Glutamatergic neuron (in vitro differentiated cells): ENCODE measurements at places on chromosomes 16 and 17. TPM values are rescaled to one million over a fixed set of nuclear protein-coding genes. Genes with fewer than 3 reads are reported as not detected.

Gene STH
- total RNA-seq: 4.1 TPM

Gene ATP2A1
- total RNA-seq: 4.5 TPM

- no peak for DNase-seq
Measured at GRCh38 chr17:69415431-69415830, 934 bp downstream of the MAP2K6 start.

Gene ZNF771
- 7.8 TPM for total RNA-seq

GRCh38 chr16:77570574-77570973 is 135.7 kb upstream of the ADAMTS18 start:
- no peak for DNase-seq

GRCh38 chr17:82278786-82279391 is 5.4 kb upstream of the CSNK1D start:
- DNase-seq: no peak

DNA sequence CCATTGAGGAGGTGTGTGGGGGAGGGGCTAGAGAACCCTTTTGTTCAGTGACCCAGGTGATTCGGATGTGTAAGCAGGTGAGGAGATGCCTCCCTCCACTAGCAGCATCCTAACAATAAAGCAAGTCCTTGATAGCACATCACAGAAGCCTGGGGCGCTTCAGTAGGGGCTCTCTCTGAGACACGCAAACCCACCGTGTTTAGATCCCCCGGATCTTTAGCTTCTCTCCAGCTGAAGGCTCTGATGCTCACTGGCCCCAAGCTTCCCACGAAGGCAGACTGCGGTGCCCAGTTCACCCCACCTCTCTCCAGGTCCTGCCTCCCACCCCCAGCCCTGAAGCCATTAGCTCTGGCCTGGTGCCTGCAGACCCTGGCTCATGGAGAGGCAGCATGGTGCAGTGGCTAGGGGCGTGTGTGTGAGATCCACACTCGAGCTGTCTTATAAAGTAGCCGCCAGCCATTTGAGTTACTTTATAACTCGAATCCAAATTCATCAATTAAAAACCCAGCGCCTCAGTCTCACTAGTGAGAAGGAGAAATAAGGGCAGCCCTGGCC is 204.7 kb upstream of the TNRC6C start:
- no peak for DNase-seq

DNA sequence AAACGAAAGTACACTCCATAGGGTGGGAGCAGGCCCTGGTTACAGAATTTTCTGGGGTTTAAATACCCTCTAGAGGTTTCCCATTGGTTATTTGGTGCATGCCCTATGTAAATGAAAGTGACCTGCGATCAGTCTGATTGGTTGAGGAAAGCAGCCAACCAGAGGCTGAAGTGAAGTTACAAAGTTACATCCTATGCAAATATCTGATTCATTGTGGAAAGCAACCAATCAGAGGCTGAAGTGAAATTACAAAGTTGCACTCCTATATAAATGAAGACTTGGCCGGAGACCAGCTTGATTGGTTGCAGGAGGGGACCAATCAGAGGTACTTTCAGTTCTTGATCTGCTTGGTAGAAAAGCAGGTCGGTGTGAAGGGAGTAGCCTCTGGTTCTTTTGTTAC is 24.4 kb downstream of the NAA60 start:
- no peak for DNase-seq

Gene LGALS9B
- not detected for total RNA-seq

GRCh38 chr16:84700446-84701300 is 873 bp downstream of the USP10 start:
- no peak for DNase-seq

GRCh38 chr17:8073627-8074484 is 13.7 kb downstream of the ALOX12B start:
- DNase-seq: peak; percentile 89

Gene DNAAF8
- total RNA-seq: 0.59 TPM

- DNase-seq: no peak
Measured at GRCh38 chr17:81948635-81949378, 1.8 kb upstream of the MYADML2 start.

DNA sequence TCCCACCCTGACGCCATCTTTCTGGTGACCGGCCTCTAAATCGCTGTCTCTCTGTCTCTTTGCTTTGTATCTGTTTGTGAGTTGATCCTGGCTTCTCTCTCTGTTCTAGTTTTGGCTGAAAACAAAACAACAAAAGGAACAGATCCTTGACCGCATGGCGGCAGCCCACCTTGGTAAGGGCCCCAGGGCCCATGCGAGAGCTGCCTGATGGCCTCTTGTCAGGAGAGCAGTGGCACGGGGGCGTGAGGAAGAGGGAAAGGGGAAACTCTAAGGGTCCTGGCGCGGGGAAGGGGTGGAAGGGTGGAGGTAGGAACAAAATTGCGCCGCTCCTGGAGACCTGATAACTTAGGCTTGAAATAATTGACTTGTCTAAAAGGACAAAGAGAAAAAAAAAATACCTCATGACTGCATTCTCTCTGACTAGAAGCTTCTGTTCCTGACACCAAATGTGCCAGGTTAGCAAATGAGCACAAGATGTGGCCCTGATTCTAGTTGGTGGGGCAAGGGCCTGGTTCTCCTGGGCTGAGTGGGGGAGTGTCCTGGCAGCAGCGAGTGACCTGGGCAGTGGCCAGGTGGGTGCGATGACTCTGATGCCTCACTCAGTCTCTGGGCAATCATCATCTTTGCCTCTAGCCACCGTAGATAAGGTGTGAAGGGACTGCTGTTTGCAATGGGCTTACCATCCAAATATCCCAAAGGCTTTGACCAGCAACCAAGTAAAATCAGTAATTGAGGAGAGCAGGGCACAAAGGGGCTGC is 66.0 kb downstream of the YPEL2 start:
- DNase-seq: no peak

GRCh38 chr17:48544349-48545021 is 424 bp downstream of the HOXB2 start:
- peak; percentile 56 for DNase-seq

Gene TMEM98
- 62.3 TPM for total RNA-seq

DNA sequence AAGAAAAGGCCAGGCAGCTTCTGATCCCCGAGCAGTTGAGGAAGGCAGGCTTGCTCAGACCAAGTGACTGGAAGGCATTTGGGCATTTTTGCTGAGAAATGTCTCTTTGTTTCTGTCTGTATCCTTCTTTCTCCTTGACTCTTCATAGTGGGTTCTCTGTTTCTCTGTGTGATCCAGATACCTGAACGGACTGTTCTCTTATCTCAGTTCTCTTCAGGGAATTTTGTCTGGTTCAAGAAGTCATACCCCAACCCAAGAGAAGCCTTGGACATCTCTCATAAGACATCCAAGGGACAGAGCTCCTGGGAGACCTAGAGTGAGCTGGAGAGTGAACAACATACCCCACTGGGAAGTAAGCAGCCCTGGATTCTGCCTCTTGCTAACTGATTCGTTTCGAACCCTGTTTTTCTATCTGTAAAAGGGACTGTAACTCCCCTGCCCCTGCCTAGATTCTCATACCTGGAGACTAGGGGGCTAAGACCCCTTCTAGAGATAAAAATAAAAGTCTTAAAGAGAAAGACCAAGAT is 541 bp downstream of the CCL3 start:
- DNase-seq: no peak

GRCh38 chr16:81581107-81581506 is 136.5 kb downstream of the CMIP start:
- DNase-seq: no peak

GRCh38 chr17:47665655-47666054 is 15.9 kb downstream of the KPNB1 start:
- DNase-seq: no peak

Gene PLEKHG4
- total RNA-seq: 3.4 TPM

Gene C16orf92
- total RNA-seq: not detected

GRCh38 chr17:79874329-79874981 is 35.2 kb upstream of the CBX4 start:
- DNase-seq: no peak

- DNase-seq: peak; percentile 13
Measured at GRCh38 chr16:2689968-2690801, 7.9 kb downstream of the KCTD5 start.

GRCh38 chr16:58507195-58507962 is 7.4 kb downstream of the NDRG4 start:
- DNase-seq: no peak

- no peak for DNase-seq
Measured at GRCh38 chr17:80228477-80228876, 8.2 kb downstream of the SLC26A11 start.

DNA sequence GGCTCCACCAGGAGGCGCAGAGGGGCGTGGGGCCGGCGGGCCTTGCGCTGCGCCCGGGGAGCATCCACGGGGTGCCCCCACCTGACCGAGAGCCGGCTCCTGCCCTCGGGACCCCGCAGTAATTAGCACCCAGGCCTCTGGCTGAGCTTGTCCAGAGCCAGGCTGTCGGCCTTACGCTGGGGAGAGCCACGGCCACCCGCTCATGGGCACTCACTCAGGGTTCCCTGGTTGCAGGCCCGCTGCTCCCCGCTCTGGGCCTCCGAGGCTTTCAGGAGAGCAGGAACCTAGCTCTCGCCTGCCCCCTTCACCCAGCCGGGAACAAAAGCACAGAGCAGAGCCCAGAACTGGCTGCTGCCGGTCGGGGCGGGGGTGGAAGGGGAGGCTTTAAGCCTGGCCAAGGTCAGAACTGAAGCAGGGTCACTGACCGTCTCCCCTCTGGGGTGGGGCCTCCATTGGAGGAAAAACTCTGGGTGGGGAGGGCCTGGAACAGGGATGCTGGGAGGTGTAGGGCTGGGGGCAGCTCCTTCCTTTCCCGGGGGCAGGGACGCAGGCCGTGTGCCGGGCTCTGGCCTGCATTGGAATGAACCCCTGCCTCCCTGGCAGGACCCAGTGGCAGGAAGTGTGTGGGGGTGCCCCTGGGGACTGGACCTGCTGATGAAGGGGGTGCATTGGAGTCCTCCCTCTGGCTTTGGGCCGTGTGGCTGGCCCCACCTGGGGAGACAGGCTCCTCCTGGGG is 12.3 kb downstream of the GLIS2 start:
- peak; percentile 85 for DNase-seq

Gene IL21R
- total RNA-seq: 0.86 TPM

GRCh38 chr17:70374496-70374895 is 205.2 kb downstream of the KCNJ2 start:
- DNase-seq: no peak

Gene UMOD
- total RNA-seq: not detected

DNA sequence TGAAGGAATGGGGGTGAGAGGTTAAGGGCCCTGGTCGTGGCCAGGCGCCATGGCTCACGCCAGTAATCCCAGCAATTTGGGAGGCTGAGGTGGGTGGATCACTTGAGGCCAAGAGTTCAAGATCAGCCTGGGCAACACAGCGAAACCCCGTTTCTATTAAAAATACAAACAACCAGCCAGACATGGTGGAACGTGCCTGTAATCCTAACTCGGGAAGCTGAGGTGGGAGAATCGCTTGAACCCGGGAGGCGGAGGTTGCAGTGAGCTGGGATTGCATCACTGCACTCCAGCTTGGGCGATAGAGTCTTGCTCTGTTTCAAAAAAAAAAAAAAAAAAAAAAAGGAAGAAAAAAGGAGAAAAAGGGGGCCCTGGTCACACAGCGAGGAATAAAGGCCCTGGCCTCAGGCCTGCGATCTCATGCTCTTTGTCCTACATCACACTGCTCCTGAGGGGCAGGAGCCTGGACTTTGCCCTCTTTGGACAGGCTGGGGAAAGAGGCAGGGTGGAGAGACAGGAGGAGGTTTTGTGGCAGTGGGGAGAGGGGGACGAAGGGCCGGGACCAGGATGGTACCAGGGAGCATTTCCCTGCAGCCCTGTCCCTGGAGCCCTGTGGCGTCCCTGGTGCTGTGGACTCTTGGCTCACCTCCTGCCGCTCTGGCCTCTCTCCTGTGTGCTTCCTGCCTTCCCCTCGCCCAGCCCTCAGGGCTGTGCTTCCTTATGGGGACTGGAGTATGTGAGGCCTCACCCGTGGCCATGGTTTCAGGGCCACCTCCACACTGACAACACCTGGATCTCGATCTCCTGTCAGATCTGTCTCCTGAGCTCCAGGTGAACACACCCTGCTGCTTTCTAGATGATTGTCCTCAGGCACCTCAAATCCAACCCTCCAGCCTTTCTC is 19.7 kb upstream of the SLC25A19 start:
- DNase-seq: no peak

GRCh38 chr16:53429221-53429943 is 4.9 kb upstream of the RBL2 start:
- no peak for DNase-seq

GRCh38 chr16:53785916-53786315 is 82.0 kb downstream of the FTO start:
- no peak for DNase-seq

Gene CBX8
- 13.8 TPM for total RNA-seq

DNA sequence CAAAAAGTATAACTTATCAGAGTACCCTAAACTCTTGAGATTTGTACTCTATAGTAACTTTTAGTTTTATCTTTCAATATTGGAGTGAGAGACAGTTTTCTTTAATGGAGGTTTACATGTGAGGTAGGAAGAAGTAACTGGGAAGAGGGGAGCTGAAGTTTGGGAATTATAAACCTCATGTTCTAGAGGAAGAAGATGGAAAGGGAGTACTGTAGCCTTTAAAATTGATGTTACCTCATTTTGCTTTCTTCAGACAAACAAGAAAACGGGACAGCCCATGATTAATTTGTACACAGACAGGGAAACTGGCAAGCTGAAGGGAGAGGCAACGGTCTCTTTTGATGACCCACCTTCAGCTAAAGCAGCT is 9.5 kb downstream of the FUS start:
- no peak for DNase-seq

Gene MPV17L
- 0.34 TPM for total RNA-seq

Gene ZNF200
- total RNA-seq: 12.2 TPM

DNA sequence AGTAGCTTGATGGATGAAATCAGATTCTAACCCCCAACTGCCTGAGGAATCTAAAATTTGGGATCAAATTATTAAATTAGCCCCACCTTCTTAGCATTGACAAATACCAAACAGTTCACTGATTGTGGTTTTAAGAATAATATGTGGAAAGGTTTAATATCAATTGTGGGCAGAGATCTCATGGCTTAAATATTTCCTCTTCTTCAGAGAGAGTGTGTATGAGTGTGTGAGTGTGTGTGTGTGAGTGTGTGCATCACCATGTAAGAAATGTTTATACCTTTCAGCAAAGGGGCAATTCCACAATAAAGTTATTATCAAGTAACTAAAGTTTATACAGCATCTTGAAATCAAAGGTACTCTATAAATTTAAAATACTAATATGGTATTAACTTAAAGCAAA is 3.2 kb downstream of the SMURF2 start:
- DNase-seq: no peak

Gene TP53TG3C
- total RNA-seq: not detected

GRCh38 chr17:70855401-70856054 is 686.2 kb downstream of the KCNJ2 start:
- DNase-seq: no peak

- DNase-seq: no peak
Measured at GRCh38 chr16:82793528-82794245, 166.9 kb downstream of the CDH13 start.

- no peak for DNase-seq
Measured at GRCh38 chr17:1077986-1078711, 81.2 kb downstream of the TIMM22 start.

- no peak for DNase-seq
Measured at GRCh38 chr17:19392303-19392702, 5.3 kb upstream of the MFAP4 start.

Gene LCAT
- total RNA-seq: 8.7 TPM

- peak; percentile 78 for DNase-seq
Measured at GRCh38 chr17:4948931-4949320, 596 bp upstream of the PFN1 start.

- DNase-seq: no peak
Measured at GRCh38 chr16:87107201-87107600, 210.0 kb downstream of the C16orf95 start.

Gene CLEC10A
- total RNA-seq: not detected
